ENCODE measurements at places on chromosomes 12 and 14. TPM values are rescaled to one million over a fixed set of nuclear protein-coding genes. Genes with fewer than 3 reads are reported as not detected.

The HCAR2 gene
- total RNA-seq: 0.09 TPM

DNA sequence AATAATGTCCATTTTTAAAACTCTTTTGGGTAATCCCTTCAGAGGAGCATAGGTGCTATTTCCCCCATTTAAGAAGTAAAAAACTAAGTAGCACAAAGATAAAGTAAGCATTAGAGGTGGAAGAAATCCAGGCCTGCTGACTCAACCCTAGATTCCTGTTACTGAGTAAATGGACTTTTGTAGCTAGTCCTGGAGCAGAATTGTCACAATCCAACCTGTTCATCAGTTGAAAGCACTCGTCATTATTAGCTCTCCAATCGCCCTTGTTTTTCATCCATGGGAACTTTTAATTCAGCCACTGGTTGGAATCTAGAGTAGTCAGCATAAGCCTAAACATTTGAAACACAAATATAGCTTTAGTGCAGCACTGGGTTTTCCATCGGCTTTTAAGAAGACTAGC, 139.5 kb upstream of the AMIGO2 start:
- no peak overlapping the region for H3K27ac ChIP-seq
- no peaks in the 10 kb centered on the region for H3K36me3 ChIP-seq
- H3K4me3 ChIP-seq: no peak overlapping the region
- H3K27me3 ChIP-seq: no peaks in the 10 kb centered on the region

The ARHGDIB gene
- total RNA-seq: 0.11 TPM

- H3K27me3 ChIP-seq: no peaks in the 10 kb centered on the region
- H3K4me1 ChIP-seq: peaks cover 32% of the 10 kb centered on the region
- H3K36me3 ChIP-seq: no peaks in the 10 kb centered on the region
- peak overlapping the region; percentile 85 for H3K4me3 ChIP-seq
- H3K27ac ChIP-seq: peak overlapping the region; percentile 96
- peak; percentile 56 for DNase-seq
These were observed 419 bp upstream of the ATXN7L3B start for GRCh38 chr12:74537126-74537706.

GRCh38 chr14:29558516-29558915, 369.1 kb downstream of the PRKD1 start:
- no peak overlapping the region for H3K4me3 ChIP-seq
- no peaks in the 10 kb centered on the region for H3K4me1 ChIP-seq
- H3K36me3 ChIP-seq: no peaks in the 10 kb centered on the region
- no peak overlapping the region for H3K27ac ChIP-seq
- DNase-seq: no peak
- no peaks in the 10 kb centered on the region for H3K27me3 ChIP-seq

- peaks cover 2% of the 10 kb centered on the region for H3K36me3 ChIP-seq
- H3K4me1 ChIP-seq: peaks cover 18% of the 10 kb centered on the region
- no peak for DNase-seq
- no peak overlapping the region for H3K27ac ChIP-seq
These were observed 20.5 kb downstream of the WBP11 start for GRCh38 chr12:14782756-14783155.

GRCh38 chr14:91834571-91834970, 32.8 kb downstream of the TC2N start:
- H3K4me3 ChIP-seq: no peak overlapping the region
- peaks cover 30% of the 10 kb centered on the region for H3K27me3 ChIP-seq

The PLEKHD1 gene
- total RNA-seq: not detected
